ENCODE measurements at places on chromosomes 2 and 18.
A peak's percentile ranks its signal among the peaks of the same experiment; 100 is the strongest.

GRCh38 chr2:218312267-218312756 is 20.0 kb upstream of the TMBIM1 start:
- no peak for DNase-seq

DNA sequence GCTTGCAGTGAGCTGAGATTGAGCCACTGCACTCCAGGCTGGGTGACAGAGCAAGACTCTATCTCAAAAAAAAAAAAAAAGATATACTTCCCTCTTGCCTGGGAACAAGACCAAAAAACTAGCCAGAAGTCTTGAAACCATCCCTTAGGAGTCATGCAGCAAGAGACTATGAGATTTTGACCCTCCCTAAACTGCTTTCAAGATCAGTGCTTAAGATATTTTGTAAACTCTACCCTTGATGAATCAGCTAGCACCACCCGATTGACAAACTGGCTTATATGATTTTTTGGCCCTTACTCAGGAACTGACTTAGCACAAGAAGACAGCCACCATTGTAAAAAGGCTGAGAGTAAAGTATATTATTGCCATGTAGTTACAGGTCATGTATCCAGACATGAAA is 3.8 kb downstream of the SULT1C3 start:
- no peak for DNase-seq

GRCh38 chr2:188557081-188557480 is 265.4 kb downstream of the GULP1 start:
- no peak for DNase-seq

GRCh38 chr2:216914491-216914890 is 54.6 kb upstream of the TNP1 start:
- no peak for DNase-seq

DNA sequence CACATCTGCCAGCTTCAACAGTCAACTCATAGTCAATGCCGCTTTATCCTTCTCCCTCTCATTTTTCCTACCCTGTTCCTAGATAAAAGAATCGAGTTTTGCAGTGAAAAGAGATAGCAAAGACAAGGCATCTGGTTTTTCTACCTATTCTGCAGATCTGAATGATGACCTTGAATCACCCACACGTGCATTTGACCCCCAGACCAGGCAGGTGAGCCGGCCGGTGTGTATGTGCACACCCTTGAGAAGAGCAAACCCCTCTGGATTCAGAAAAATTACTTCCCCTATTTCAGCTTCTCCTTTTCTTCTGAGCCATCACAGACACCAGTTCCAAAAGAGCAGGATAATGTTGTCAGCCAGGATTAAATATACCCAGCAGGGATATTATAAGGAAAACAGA is 115.6 kb upstream of the ST6GAL2 start:
- no peak for DNase-seq

- DNase-seq = no peak
Measured at GRCh38 chr2:159856760-159857159, 58.8 kb upstream of the CD302 start.

GRCh38 chr2:233760043-233760442 is at the start of gene UGT1A1:
UGT1A1 (plus strand) TSS chr2:233760270; CDS start chr2:233760288, 18 bp downstream.
- no peak for DNase-seq

- no peak for DNase-seq
Measured at GRCh38 chr18:31303771-31304170, 14.2 kb upstream of the DSG1 start.

GRCh38 chr2:101524806-101525430 is 50.0 kb upstream of the RFX8 start:
- DNase-seq = no peak

DNA sequence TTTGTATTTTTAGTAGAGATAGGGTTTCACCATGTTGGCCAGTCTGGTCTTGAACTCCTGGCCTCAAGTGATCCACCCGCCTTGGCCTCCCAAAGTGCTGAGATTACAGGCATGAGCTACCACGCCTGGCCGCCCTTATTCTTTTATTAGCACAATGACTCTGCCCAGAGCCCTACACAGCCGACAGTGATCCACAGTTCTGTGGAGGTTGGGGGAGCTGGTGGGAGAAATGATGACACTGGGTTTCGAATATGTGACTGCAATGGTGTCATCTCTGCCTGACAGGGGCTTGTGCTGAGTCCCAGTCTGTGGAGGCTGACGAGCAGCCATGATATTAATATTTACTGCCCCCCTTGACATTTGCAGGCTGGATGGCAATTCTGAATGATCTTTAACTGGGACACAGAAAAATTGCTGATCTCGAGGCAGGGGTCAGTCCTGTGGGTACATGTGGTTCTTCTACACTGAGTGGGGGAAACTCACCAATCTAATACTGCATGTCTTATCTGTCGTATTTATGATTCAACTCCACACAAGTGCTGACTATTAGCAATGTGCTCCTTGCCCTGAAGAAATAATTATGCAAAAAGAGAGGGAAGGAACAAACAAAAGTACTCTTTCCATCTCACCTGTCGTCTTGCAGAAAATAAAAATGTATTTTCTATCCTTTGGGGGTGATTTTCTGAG is 6.3 kb upstream of the CTAGE1 start:
- DNase-seq = no peak

GRCh38 chr2:146124741-146125140 is 1604.8 kb upstream of the ZEB2 start:
- no peak for DNase-seq

- DNase-seq = no peak
Measured at GRCh38 chr18:48862132-48862531, 88.6 kb downstream of the SMAD7 start.

DNA sequence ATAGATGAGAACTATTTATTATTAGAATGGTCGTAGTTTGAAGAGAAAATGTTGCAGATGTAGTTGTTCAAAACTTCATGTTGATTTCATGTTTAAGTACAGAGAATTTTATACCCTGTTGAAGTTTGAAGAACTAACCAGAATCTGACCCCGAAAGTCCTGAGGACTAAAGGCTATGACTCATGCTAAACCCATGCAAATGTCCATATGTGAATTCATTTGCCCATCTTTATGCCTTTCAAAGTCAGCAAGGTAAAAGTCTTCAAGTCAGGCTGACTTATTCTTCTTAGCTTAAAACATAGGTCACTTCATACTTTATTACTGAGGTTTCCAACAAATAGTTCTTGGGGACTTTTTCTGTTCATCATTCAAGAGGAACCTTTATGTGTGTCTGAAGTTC is 185.5 kb downstream of the CCDC85A start:
- no peak for DNase-seq

DNA sequence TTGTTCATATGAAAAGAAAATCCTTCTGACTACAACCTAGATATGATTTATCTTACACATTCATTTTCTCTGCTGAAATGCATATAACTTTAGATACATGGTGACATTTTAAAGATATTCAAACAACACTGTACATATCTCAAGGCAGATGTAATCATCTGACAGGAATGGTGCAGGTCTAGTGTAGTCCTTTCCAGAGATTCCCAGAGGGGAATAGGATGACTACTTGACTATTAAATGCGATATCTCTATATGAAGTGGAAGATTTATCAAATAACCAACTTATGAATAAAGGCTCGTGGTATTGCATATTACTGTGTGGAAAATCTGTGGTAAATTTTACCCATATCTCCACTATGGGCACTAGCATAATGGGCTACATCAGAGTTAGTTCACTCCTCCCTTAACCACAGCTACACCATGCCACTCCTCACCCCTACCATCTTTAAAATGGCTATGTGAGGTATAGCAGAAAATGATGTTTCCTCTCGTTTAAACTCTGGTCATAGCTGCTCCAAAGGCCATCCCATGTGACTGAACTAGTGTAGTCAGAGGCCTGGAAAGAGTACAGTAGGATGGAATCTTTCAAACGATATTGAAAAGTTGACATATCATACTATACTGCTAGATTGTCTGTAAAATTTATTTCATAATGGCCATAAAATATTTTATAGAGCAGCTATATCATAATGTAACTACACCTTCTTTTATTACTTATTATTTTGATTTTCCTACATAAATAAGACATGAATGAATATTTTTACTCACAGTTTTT is 9.1 kb upstream of the ITPRID2 start:
- no peak for DNase-seq

DNA sequence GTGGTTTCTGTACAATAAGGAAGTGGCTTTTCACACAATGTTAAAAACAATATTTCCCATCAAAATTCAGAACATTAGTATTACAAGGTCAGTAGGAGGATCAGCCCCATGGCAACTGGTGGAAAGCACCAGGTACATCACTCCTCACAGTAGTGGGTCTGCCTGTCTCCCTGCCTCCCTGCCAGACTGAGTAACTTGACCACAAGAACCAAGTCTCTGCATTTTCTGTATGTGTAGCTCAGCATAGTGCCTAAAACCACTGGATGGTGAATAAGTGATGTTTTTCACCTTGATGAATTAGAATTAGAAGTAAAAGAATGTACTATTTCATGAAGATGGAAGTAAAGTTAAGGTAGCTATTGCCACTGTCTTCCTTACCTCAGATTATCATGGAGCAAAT is 4.1 kb upstream of the WDR7 start:
- DNase-seq = no peak

GRCh38 chr2:36579297-36579664 is 18.7 kb downstream of the FEZ2 start:
- no peak for DNase-seq

DNA sequence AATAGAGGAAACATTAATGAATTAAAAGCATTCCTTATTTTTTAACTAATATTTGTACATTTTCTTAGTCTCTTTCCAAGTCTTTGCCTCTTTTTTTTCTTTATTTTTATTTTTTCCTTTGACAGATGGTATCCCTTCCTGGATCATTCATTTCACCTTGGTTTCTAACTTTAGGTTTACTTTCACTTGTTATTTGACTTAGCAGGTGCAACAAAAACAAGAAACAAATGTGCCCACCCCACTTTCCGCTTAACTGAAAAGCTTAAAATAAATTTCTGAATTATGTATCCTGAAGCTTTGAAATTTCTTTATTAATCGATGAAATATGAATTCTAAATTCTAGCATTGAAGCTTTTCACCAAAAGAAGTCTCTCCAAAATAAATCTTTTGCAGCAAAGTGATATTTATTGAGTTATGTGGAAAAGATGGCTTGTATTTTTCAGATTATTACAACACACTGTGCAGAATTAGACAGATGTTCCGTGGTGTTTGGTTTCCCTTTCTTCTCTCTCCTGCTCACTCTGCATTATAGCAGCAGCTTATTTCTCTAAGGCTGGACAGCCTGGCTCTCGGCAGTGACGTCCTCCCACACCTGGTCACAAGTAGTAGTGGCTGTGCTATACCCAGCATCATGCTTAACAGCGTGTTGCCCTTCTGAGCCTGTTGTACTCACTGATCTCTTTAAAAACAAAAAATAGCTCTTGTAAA is 99.1 kb upstream of the ZNF397 start:
- DNase-seq = no peak

DNA sequence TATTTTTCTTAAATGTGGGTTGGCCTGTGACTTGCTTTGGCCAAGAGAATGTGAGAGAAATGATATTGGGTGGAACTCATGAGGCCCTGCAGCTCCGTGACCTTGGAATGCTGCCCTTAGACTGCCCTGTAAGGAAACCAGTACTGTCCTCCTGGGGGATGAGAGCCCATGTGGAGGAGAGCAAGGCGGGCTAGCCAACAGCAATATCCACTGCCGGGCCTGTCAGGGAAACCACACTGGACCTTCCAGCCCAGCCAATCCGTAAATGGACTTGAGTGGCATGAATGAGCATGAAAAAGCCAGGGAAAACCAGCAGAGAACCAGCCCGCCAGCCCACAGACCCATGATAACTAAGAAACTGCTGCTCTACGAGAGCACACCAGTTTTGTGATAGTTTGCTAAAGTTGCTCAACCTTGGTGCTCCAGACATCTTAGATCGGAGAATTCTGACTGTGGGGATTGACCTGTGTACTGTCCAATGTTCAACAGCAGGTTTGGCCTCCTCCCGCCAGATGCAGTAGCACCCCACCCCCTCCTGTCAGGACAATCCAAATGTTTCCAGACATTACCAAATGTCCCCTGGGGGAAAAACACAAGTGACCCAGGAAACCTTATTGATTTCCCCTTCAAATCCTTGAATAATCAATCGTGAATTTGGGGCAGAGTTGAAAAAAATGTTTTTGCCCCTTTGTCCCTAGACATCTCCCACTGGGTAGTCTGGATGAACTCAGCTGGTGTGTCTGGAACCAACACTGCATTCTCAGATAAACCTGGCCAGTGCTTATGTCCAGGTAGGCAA is 27.2 kb downstream of the ALPK2 start:
- DNase-seq = no peak

DNA sequence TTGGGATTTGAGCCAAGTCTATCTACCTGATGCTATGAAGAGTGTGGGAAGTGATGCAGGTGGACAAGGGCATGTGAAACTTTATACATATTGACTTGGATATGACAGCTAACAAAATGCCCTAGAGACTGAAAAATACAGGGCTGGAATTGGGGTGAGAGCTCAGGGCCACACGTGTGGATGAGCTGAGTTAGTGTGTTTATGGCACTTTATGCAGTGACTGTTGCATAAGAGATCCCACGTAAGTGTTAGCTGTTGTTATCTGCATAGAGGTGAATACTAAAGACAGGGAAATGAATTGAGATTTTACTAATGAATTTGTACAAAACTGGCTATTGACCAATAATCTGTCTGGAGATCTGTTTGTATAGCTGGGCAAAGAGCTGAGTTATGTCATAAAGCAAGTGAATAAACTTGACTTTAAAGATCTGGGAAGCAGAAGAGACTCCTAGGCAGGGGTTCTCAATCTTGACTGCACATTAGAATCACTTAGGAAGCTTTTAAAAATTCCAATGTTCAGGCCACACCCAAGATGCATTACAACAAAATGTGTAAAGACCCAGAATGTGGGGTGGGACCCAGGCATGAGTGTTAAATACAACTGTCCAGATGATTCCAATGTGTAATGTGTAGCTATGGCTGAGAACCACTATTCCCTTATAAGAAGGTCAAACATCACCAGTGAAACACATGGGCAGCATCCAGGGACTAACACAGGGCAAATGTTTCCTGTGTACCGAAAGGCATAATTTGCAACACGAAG is 74.2 kb upstream of the STK17B start:
- DNase-seq = peak; percentile 67

GRCh38 chr2:118689456-118689855 is 158.0 kb downstream of the EN1 start:
- no peak for DNase-seq

DNA sequence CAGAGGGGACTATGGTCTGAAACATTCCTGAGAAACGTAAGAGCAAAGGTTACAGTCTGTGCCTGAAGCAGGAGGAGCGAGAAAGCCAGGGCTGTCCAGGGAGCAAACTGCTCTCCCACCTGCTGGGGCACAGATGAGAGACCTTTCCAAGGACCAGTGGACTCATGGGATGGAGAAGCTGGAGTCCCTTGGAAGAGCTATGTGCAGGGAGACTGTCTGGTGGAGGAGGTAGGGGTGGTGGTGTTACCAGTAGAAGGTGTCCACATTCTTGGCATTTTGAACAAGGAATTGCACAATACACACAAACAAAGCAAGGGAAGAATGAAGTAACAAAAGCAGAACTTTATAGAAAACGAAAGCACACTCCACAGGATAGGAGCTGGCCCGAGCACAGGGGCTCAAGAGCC is 97.9 kb upstream of the CYRIA start:
- DNase-seq = no peak

DNA sequence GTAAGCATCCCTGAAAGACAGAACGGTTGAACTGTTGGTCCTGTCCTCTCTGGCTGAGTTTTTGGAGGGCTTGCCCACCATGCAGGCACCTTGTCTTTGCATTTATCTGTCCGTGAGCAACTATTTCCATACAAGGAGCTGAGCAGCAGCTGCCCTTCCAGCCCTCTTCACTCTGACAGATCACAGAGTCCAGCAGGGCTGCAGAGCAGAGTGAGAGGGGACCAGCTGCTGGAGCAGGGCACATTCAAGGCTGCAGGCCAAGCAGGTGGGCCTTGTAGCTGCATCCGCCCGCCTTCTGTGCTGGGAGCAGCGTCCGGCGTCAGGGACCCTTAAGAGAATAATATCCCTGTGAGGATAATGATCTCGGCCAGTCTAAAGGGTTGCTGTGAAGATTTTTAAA is 9.5 kb downstream of the SMYD1 start:
- no peak for DNase-seq
